Progenitor cell of endocrine pancreas (in vitro differentiated cells): ENCODE measurements at places on chromosomes 3 and 15. TPM values are rescaled to one million over a fixed set of nuclear protein-coding genes. Genes with fewer than 3 reads are reported as not detected.

The PKM gene
- 511 and 525 TPM in 2 replicates for total RNA-seq

The CCR9 gene
- total RNA-seq: not detected in 2 replicates

The CHRNB4 gene
- 1.0 and 2.4 TPM in 2 replicates for total RNA-seq

The CASR gene
- total RNA-seq: 2.3 and 2.5 TPM in 2 replicates

The PTPRG gene
- 44.3 and 49.1 TPM in 2 replicates for total RNA-seq

The CD96 gene
- not detected in 2 replicates for total RNA-seq

The OSBPL10 gene
- 23.9 and 25.2 TPM in 2 replicates for total RNA-seq

The GNAT1 gene
- 0.12 and 0.91 TPM in 2 replicates for total RNA-seq

GRCh38 chr15:59313641-59314332 is 58.9 kb downstream of the MYO1E start:
- no peak for DNase-seq

- no peak for DNase-seq
Measured at GRCh38 chr3:99365396-99365795, 273.0 kb upstream of the COL8A1 start.

DNA sequence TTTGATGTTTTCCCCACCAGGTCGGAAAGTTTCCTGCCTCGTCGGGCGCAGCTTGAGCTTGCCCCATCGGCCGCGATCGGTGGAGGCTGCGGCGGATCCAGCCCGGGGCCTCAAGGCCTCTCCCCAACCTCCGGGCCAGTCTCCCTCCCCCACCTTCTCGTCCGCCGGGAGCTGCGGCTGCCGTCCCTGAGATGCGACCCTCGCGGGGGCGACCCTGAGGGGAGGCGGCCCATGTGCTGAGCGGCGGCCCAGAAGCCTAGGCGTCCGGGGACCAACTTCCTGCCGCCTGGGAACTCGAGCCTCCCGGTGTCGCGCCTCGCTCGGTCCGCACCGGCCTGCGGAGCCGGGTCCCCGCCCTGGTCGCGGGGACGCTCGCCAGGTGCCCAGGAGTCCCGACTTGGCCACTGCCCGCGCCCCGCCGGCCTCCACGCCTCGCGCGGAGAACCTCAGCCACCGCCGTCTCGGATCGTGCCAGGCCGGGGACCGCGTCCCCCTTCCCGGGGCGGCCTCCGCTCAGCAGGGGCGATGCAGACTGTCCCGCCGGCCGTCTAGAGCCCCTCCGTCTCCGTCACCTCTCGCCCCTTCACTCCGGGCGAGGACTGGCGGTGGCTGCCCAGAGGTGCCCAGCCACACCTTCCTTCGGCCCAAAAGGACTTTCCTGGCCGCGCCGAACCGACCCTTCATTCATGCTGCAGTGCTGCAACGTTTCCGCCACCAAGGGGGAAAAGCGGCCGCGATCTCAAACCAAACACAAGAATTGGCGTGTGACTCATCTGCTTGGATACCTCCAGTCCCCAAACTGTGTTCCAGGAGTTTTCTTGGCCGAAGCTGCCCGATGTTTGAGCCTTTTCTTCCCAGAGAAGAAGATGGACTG is 656 bp downstream of the SLMAP start:
- peak; percentile 30 for DNase-seq

DNA sequence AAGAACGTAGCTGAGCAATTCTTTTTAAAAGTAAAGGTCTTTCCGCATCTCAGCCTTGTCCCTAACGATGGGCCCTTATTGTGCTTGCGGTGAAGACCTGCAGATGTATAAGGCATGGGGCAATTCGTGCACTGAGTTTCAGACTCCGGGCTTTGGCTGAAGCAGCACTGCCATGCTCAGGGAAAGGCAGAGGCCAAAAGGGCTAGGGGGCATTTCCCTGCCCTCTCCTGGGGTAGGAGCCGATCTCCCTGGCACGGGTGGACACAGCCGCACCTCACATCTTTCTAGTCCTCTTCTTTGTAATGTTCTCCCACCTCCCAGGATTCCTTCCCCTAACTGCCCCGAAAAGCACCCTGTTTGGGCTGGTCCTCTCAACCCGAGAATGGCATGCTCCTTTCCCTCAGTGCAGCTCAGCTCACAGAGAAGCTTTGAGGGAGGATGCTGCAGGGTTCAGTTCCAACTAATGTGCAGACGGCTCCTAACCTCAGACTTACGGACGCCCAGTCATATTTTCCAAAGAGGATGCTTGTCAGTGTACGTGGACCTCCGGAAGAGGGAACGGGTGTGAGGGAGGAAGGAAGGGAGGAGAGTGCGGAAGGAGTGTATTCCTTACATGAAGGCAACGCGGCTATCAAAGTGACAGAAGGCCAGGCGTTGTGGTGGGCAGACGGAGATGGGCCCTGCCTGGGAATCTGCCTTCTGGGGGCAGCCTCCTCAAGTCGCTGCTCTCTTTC is 61.2 kb downstream of the SYNM start:
- DNase-seq: no peak

GRCh38 chr15:50148362-50148963 is 29.4 kb upstream of the ATP8B4 start:
- DNase-seq: no peak

DNA sequence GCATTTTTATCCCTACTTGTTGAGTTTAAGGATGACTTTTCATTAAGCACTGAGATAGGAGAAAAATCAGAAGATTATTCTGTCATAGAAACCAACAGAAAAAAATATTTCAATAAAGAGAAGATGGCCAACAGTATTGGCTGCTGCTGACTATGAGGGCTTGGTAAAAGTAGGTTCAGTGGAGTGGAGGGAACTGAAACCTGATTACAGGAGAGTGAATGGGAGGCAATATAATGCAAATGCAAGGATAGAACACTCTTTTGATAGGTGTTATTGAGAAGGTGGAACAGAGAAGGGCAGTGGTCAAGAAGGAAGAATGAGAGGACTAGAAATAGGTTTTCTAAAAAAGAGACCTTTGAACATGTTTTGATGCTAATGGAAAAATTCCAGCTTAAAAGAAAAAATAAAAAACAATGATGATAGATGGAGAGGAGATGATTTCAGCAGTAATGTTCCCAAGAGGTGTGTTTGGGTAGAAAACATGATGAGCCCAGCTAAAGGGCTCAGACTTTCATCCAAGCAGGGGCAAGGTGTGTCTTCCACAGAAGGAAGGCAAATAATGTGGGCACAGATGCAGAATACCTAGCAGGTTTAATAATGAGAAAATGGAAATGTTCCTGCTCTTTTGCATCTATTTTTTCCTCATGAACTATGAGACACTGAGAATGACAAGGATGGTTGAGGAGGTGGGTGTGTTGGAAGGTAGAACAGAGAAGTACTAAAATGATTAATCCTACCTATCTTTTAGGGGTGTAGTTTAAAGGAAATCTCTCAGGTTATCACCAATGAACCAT is 397.9 kb upstream of the GOLIM4 start:
- no peak for DNase-seq

- DNase-seq: no peak
Measured at GRCh38 chr3:36210840-36211651, 169.3 kb upstream of the STAC start.

DNA sequence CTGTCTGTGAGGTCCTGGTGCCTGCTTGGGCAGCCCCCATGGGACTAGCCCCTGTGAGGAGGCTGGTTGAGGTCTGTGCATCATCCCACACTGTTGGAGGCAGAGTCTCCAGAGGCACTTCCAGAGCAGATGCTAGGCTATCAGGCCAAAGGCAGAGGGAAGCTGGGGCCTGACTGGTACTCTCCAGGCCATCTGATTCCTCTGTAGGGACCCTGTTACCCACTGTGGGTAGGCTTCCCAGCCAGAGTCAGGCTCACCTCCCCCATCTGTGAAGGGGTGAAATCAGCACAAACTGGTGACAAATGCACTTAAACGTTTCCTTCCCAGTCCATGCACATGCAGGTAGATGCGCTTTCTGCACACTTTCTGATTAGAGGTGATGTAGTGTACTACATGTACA is 212.6 kb upstream of the TOPAZ1 start:
- no peak for DNase-seq

DNA sequence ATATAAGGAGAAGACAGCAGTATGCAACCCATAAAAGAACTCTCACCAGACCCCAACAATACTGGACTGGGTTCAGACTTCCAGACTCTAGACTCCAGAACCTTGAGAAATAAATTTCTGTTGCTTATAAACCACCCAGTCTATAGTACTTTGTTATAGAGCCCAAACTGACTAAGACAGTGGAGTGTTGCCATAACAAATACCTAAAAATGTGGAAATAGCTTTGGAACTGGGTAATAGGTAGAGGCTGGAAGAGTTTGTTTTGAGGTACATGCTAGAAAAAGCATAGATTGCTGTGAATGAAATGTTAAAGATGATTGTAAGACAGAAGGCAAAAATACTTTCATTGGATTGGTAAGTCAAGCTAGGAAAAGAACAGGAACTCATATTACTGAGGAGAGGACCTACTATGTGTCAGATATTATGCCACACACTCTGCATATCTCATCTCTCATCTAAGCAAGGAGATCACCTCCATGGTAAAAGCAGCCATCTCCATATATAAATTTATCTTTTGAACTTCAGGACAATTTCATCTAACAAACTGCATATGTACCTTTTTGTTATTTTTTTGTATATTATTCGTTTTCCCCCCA is 67.4 kb upstream of the FNDC3B start:
- no peak for DNase-seq

DNA sequence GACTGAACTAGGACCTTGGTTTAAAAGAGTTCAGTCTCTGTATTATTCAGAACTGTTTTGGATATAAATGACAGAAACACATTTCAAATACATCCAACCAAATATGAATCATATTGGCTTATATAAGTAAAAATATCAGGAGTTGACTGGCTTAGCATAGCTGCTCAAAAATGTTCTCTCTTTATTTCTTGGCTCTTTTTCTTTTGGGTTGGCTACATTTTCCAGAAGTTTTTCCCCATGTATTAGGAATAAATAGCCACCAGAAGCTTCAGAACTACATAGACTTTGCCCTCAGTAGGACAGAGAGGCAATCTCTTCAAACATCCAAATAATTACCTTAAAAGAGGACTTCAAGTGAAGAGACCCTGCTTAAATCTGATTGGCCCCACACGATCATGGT is 32.7 kb downstream of the KCNMB2 start:
- DNase-seq: no peak

DNA sequence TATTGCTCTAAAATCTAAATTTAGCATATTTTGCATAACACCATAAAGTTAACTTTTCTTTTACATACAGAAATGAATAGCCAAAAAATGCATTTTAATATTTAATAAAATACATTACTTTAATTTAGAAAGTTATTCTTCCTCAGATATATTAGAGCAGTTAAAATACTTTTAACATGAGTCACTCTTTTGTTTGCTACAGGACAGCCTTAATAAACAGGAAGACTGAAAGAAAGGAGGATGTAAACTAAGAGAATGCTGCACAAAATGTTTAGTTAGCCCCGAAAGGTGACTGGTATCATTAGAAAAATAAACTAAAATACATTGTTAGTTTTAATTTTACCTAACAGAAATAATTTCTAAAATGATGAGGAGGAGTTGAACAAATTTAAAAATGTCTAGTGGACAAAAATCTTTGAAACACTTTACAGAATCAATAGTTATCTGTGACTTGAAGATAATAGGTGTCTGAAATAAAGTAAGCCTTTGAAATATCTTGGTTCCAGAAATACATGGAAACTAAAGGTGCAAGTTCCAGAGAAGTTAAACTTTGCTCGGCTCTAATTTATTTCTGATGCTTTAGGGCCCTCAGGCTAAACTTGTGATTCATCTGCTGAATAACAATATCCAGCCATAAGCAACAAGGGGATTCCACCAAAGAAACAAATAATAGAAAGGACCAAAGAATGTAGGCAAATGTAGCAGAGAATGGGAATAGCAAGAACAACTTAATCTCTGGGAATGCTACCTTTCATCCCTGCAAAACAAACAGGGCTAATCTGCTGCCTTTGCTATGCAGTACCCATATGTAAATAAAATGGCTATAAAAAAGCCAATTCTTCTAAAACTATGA is 138.3 kb upstream of the UBP1 start:
- DNase-seq: no peak

- no peak for DNase-seq
Measured at GRCh38 chr3:14765576-14766427, 53.0 kb upstream of the FGD5 start.

- DNase-seq: no peak
Measured at GRCh38 chr15:91917686-91918360, 64.3 kb downstream of the SLCO3A1 start.

DNA sequence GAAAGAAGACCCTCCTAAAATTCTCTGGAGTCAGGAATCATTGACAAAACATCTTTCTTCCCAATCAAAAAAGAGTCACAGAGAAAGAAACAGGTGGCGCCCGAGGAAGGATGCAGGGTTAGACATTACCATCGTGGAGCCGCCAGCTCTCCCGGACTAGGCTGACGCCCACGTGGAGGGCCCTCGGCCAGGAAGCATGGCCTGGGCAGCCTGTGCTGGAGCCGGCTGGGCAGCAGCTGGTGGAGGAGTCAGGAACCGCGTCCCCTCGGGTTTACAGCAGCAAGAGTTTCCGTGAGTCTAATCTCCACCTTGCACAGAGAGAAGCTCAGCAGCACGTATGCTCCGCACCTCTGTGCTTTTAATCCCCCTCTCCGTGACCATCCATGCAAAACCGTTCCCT is 533.7 kb upstream of the ATP11B start:
- no peak for DNase-seq

DNA sequence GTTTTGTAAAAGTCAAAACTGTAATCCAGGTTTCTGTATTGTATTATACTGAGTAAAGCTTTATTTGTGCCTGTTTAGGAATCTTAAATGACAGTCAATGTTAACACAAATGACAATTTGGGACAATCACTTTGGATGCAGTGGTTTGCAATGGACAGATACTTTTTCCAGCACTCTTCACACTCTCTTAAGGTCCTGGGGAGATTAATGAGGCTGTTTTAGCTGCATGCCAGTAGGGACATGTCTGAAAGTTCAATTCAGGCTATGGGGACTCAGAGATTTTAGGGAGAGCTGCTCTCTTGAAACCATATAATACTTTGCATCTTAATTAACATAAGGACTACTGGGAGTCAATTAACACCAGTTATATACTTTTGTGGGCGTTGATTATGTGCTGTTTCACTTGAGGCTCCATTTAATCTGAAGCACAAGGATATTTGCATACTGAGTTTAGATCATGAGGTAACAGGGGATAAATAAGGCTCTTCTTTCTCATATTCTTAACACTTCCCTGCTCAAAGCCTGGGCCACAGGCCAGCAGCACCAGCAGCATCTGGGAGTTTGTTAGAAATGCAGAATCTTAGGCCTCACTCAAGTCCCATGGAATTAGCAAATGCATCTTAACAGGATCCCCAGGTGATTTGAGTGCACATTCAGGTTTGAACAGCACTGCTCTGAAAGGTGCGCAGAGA is 972.8 kb downstream of the PLOD2 start:
- DNase-seq: no peak

DNA sequence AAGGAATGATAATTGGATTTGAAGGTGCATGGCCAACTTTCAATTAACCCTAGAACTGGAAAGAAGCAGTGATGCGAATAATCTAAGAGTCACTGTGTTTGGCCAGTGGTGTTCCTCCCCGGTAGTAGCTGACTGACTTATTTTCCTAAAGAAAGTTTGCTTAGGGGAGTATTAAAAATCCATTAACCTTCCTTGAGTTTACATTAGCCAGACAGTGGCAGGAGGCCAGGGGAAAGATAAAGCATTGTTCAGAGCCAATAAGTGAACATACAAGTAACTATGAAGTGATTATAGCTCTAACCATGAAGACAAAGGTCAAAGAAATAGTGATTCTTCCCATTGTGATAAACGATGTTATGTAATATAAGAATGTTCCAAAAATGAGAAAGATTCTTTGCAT is 8.9 kb upstream of the TMEM202 start:
- no peak for DNase-seq
